ENCODE measurements at places on chromosomes 3 and 15. TPM values are rescaled to one million over a fixed set of nuclear protein-coding genes. Genes with fewer than 3 reads are reported as not detected.

SH2D7 gene
- total RNA-seq = not detected

PDIA3 gene
- 125 TPM for total RNA-seq

ITIH4 gene
- total RNA-seq = 9.5 TPM

DNA sequence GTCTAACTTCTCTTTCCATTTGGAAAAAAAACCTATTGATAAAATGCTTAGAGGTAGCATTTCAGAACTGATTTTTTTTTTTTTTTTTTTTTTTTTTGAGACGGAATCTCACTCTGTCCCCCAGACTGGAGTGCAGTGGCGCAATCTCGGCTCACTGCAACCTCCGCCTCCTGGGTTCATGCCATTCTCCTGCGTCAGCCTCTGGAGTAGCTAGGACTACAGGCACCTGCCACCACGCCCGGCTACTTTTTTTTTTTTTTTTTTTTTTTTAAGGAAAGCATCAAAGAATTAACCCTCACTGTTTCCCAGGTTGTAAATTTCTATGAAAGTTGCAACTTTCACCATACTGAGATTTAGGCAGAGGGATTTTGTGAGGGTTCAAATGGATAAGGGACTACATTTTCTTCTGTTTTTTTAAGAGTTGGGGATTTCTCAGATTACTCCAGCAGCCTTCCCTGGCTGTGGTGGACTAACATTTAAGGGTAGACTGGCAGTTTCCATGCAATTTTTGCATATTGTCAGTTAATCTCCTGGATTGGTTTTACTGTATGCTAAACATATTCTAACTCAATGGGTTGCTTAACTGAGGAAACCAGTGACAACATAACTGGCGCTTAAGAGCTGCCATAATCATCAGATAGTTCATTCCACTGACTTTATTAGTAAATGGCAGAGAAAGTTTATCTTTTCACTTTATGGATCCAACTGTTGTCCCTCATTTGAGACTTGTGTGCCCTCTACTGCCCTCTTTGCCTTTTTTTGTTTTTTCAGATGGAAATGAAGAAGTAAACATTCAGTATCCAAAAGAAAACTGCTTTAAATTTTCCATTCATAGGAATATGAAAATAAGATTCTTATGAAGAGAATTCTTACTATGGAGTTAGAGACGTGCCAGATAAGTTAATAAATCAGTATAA is 93.7 kb downstream of the NPTN start:
- no peak for DNase-seq

- no peak for DNase-seq
Observed at GRCh38 chr15:67196672-67197363, 57.6 kb downstream of the AAGAB start.

DNA sequence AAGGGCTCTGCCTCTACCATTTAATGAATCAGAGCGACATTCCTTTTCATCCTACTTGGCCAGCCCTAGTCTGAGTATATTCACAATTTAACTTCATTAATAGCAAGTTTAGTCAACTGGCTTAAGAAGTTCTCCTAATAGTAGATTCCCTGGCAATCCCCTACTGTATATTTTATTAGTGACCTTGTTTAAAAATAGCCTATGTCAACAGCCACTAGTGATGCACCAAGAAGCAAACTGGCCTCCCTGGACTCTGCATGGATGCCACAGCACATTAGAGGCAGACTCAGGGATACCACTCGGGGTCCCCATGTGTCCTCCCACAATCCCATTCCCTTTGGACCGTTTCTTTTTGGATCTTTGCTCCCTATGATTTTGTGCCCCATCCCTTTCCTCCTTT is 83.6 kb downstream of the THSD4 start:
- DNase-seq = no peak

Data from breast epithelium (tissue), 4 donors.